ENCODE measurements at places on chromosomes 3 and 15.
A peak's percentile ranks its signal among the peaks of the same experiment; 100 is the strongest.

- no peak for DNase-seq
Measured at GRCh38 chr15:67156834-67157233, 91.4 kb downstream of the SMAD3 start.

DNA sequence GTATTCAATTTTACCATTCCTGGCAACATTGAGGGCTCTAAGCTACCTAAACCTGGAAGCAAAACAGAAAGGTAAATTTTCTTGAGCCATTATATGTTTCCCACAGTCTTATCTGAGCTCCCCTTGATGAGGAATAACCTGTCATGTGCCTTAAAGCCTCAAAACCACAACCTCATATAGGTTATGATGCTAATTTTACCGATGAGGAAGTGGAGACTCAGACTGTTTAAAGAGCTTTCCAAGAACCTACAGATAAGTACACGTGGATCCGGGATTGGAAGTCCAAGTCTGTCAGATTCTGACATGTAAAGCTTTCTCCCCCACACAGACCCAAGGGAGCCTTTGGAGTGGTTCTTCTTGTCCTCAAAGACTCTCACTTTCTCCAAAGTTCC lies 140.5 kb downstream of the SEMA6D start:
- no peak for DNase-seq

GRCh38 chr3:46380471-46381221 lies 9.9 kb downstream of the CCR5 start:
- no peak for DNase-seq

DNA sequence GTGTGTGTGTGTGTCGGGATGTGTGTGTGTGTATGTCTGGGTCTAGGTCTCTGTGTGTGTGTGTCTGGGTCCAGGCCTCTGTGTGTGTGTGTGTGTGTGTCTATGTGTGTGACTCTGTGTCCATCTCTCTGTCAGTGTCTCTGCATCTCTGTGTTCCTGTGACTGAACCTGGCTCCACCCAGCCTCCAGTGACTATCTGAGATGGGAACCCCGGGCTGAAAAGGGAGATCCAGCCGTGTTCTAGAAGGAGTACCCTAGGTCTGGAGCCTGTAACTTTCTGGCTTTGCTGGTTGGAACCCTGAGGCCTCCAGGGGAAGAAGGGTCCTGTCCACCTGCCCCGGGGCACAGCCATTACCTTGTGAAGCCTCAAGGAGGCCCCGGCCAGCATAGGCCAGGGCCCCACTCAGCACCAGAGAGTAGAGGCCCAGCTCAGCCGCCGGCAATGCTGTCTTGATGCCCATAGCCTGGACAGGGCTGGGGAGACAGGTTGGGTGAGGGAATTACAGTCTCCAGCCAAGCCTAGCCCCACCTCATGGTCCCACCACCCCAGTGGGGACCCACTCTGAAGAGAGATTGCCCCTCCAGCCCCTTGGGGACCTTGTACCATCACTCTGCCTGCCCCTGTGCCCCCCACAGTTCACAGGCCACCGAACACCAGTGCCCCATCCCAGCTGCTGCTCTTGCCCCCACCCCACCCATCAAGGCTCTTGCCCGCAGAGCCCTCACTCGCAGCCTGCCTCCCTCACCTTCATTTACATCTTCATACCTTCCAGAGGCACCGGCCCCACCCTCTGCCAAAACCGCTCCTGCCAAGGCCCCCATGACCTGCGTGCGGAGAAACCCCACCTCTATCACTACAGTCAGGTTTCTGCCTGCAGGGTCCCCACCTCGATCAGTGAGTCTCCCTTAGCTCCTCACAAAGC lies 2.0 kb downstream of the HHATL start:
- no peak for DNase-seq

GRCh38 chr15:34679291-34679690 lies 75.5 kb downstream of the GJD2 start:
- DNase-seq: no peak

DNA sequence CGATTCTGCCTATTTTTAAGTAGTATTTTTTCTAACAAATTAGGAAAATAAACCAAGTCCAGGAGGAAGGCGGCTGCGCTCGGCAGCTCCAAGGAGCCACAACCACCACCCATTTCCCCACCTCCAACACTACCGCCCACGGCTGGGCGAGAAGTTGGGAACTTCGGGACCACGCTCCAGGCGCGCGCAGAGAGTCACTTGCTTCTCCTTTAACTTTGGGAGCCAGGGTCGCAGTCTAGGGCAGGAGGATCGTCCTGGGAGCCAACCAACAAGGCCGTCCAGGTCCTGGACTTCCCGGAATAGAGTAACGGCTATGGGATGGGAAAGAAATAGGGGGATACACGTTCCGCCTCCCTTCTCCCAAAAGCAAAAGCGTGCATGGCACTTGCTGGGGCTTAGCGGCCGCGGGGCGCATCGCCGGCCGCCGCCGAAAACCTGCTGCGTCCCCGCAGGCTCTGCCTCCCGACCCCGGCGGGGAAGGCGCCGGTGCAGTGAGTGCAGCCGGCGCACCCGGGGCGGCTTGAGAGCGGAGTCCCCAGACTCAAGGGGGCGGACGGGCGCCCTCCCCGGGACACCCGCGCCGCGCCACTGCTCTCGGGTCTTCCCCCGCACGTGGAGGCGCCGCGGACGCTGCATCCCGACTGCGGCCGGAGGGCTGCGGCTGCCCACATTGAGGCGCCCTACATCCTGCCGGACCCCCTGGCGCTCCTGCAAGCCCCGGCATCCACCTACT lies 699 bp downstream of the MEGF11 start:
- DNase-seq: no peak

DNA sequence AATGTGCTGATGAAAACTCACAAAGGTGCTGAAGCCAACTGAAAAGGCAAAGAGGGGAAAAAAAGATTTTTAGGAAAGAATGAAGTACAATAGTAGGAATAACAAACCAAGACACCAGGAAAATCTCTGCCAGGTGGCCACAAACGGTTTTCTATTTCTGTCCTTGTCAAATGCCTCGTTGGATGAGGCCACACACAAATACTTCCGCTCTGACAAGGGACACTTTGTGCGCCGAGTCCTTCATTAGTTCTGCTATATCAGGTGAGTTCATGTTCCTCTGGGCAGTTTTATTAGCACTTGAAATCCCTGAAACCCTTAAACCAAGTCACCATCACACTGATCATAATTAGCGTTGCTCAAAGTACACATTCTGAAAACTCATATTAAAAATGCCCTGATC lies 373.1 kb downstream of the VPS13C start:
- DNase-seq: no peak

DNA sequence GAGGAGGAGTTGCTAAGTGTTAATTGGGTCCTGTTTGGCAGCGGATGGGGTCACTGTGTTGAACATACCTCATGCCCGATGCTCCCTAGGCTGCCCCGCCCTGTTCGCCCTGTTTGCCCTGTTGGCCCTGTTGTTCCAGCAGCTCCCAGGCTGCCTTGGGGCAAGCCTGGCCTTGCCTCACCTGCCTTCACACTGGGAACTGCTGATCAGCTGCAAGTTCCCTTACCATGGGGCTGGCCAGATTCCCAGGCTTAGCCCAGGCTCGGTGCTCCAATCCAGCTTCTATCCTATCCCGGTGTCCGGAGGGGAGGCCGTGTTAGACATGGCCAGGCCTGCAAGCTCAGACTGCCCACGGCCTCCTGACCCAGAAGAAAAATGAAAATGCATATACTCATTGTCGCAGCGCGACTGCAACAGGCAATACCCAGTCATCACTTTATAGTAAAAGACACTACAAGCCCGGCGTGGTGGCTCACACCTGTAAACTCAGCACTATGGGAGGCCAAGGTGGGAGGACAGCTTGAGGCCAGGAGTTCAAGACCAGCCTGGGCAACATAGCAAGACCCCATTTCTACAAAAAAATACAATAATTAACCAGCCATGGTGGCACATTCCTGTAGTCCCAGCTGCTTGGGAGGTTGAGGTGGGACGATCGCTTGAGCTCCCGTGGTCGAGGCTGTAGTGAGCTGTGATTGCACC lies 42.9 kb upstream of the ZNF710 start:
- no peak for DNase-seq

GRCh38 chr15:67188551-67189218 lies 65.8 kb downstream of the AAGAB start:
- peak; percentile 95 for DNase-seq

GRCh38 chr3:112519424-112520001 lies 20.2 kb upstream of the BTLA start:
- peak; percentile 18 for DNase-seq

DNA sequence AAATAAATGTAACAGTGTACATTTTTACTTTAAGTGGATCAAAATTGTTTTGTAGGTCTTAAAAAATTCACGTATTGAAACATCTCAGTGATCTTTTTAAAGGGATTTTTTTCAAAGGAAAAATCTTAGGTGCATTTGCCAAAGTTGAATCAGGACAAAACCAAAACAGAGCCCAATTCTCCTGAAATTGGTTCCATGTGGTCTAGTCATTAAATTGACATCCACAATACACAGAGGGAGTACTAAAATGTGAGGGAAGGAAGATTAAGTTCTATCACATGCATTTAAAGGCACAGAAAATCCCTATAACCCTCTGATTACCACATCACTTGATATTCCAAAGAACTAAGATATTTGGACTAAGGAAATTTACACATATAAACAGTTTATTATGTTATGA lies 39.3 kb upstream of the HDC start:
- peak; percentile 12 for DNase-seq

DNA sequence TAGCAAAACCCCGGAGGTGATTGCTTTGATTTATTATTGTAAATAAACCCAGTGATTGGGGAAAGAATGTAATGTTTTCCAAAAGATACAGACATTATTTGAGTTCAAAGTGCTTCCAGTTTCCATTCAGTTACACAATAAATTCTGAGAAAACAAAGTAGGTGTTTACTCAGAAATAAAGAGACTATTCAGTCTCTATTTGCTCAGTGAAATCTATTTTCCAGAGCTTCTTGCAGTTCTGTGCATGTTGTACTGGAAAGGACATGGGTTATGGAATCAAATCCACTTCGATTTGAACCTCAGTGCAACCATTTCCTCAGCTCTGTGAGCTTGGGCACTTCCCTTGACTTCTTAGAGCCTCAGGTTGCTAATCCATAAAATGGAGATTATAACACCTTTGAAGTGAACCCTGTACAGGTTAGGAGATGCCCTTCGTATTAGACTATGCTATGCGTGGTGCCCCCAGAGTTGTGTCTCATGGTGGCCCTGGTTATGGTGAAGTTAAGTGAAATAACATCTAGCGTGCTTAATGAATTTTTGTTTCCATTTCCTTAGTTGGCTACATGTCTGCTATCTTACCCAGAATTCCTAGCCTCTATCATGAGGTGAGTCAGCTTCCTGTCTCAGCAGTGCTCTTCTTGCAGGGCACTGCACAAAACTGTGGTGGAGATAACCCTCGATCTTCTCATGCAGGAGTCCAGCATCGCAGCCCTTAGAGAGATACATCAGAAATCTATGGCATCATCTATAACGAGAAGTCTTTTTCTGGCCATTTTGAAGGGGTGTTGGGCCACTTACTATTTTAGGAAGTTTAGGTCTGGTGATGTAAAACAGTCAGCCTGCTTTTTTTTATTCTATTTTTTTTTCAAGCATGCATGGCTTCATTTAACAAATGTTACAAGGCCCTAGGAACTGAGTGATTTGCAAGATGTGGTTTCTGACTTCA lies 97.7 kb downstream of the RPL39L start:
- no peak for DNase-seq

- no peak for DNase-seq
Measured at GRCh38 chr3:123148772-123149171, 53.0 kb upstream of the SEC22A start.

GRCh38 chr15:64856429-64857145 lies 14.9 kb downstream of the PLEKHO2 start:
- DNase-seq: no peak

DNA sequence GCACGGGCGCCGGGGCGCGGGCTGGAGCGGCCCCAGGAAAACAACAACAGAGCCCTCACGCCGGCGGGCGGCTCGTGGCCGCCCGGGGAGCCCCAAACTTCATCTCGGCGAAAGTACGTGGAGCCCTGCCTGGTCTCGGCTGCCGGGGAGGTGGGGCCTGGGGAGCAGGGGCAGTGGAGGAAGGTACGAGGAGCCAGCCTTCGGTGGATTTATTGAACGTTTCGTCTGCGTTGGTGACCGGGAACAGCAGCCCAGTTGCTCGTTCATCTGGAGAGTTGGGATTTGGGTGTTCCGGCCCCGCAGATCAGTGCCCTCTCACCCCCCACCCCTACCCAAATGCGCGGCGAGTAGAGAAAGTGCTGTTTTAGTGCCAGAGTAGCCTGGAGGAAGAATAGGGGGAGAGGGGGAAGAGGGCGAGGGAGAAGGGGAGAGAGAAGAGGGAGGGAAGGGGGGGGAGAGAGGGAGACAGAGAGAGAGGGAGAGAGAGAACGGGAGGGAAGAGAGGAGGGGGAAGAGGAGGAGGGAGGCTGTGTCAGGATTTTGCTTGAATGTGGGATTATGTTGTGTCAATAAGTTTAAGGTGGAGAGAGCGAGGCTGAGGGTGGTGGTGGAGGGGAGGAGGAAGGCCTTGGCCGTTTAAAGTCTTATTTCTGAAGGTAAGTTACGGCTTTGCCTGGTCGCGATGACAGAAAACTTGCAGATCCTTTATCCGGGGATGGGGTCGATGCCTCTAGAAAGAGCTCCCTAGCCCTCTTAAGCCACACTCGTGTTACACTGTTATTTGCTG lies 970 bp downstream of the BBX start:
- no peak for DNase-seq

- no peak for DNase-seq
Measured at GRCh38 chr3:119351581-119351980, 57.4 kb downstream of the ARHGAP31 start.

DNA sequence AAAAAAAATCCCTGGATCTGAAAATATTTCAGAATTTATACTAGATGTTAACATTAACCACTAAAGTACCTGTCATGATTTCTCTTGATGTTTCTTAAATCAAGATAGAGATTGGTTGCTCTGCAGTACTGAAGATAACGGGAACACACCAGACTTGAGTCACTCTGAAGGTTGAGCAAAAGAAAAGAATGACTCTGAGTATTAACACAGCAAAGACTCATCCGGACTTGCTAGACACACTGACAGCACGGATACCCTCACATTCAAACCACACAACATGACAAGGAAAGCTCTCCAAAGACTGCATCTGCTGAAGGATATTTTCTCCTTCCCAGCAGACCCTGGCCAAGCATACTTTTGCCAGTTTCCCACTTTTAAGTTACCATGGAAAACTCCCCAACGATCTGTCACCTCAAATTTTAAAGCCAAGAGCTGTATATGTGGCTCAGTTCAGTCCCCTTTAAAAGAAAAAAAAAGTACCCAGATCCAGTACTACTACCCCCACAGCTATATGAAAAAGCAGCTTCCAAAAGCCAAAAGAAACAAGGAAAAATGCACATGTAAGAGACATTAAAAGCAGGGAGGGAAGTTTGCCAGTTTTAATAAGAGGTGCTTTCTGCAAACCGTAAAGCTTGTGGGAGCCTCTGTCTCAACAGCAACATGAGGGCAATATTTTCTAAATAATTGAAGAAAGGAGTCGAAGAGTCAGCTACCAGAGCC lies 8.3 kb downstream of the EOGT start:
- peak; percentile 12 for DNase-seq
